Posterior vena cava (tissue), 2 donors: ENCODE measurements at places on chromosomes 3 and 15. TPM values are rescaled to one million over a fixed set of nuclear protein-coding genes. Genes with fewer than 3 reads are reported as not detected.

DNA sequence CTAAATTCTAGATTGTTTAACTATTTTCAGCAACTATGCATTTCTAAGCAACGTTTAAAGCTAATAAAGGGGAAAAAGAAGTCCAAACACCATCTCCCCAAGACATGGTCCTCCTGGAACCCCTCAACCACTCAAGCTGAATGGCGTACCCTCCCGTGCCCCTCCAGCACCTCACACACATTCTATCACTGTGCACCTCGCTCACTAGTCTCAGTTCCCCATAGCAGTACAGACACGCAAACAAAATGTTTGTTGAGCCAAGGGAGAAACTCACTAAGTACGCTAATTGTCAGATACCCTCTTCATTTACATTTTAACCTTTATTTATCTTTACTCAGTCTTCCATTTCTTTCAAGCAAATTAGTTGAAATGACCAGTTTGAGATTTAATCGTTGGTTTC, 48.8 kb downstream of the ACAP2 start:
- no peak for DNase-seq

Gene GPR149
- total RNA-seq: not detected

- DNase-seq: no peak
Measured at GRCh38 chr15:70017801-70018200, 79.9 kb downstream of the TLE3 start.

Gene DNAH12
- 0.05 TPM for total RNA-seq

DNA sequence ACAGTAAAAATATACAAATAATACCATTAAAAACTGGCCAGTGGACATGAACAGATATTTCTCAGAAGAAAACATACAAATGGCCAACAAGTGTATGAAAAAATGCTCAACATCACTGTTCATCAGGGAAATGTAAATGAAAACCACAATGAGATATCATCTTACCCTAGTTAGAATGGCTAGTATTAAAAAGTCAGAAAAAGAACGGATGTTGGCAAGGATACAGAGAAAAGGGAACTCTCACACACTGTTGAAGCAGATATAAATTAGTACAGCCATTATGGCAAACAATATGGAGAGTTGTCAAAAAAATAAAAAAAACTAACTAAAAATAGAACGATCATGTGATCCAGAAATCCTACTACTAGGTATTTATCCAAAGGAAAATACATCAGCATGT, 222.7 kb upstream of the NAALADL2 start:
- DNase-seq: no peak

DNA sequence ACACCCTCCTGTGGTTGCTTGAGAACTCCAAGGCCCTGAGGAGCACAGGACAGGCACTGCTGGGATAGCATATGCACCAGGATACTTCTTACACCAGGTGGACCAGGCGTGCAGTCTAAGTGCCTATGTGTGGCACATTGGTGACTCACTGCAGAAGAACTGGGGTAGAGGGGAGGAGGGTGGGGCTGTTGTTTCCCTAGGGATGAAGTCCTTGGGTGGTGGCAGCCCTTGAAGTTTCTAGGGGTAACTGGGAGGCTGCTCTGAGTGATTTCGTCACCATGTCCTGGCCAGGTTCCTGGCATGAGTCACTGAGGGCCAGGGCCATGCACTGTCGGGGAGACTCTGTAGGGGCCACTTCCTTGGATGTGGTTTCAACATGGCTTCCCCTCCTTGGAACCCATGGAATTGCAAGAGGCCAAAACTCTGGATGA, 15.9 kb downstream of the MYZAP start:
- DNase-seq: no peak

DNA sequence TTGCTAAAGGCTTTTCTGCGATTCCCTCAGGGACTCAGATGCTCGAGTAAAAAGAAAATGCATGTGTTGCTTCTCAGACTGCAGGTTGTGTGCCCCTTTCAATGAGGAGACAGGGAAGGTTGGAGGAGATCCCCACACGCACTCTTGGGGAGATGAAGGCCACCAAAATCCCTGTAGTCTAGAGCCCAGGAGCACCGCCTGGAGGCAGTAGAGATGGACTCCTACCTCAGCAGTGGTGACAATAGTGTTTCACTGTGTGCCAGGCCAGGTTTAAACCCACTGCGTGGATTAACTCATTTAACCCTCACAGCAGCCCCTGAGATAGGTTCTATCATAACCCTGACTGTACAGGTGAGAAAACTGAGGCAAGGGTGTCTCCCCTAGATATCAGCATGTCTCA, 15.2 kb downstream of the MEGF11 start:
- no peak for DNase-seq

Gene ARGFX
- total RNA-seq: not detected

GRCh38 chr15:56467616-56468015, 2.7 kb upstream of the MNS1 start:
- no peak for DNase-seq

Gene VWA5B2
- not detected for total RNA-seq

Gene WNT7A
- not detected for total RNA-seq

DNA sequence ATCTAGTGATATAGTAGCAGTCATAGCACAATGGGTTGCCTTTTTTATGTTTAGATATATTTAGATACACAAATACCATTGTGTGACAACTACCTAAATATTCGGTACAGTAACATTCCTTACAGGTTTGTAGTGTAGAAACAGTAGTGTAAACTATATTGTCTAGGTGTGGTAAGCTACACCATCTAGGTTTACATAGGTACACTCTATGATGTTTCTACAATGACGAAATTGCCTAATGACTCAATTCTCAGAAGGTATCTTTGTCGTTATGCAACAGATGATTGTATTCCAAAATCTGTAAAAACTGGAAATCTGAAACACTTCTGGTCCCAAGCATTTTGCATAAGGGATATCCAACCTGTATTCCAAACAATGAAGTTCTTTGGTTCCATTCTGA, 24.3 kb downstream of the PLOD2 start:
- DNase-seq: no peak

GRCh38 chr3:138066383-138066782, 49.0 kb downstream of the DZIP1L start:
- DNase-seq: no peak

- no peak for DNase-seq
Measured at GRCh38 chr3:70640481-70640880, 328.0 kb upstream of the MDFIC2 start.

Gene AADACL2
- 1.2 TPM for total RNA-seq

DNA sequence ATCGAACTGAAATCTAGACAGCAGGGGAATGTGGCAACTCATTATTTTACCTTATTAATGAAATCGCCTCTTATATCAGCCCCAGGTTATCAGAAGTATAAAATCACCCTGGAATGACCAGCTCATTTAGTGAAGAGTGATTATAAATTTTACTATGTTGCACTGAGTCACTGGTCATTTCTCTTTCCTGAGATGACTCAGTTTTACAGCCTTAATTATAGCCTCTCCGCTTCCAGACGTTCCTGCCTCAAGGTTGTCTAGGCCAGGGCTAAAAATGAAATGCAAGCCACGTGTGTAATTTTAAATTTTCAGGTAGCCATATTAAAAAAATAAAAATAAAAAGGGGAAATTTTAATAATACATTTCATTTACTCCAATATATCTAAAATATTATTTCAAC, 33.3 kb downstream of the DET1 start:
- DNase-seq: no peak

Gene SLITRK3
- 0.29 TPM for total RNA-seq
